ENCODE measurements at places on chromosomes 13 and 19. TPM values are rescaled to one million over a fixed set of nuclear protein-coding genes. Genes with fewer than 3 reads are reported as not detected.

The APC2 gene
- 0.27 TPM for total RNA-seq

The RFPL4AL1 gene
- total RNA-seq, result not detected

The EFNA2 gene
- not detected for total RNA-seq

The SIGLEC12 gene
- total RNA-seq, result 54.2 TPM

The IGFL3 gene
- not detected for total RNA-seq

The ADM5 gene
- total RNA-seq, result 1.4 TPM

The FARP1 gene
- 43.7 TPM for total RNA-seq

The CACNA1A gene
- 1.4 TPM for total RNA-seq

The ZNF440 gene
- total RNA-seq, result 17.9 TPM

The CEACAM8 gene
- total RNA-seq, result 21.8 TPM

The TEX101 gene
- not detected for total RNA-seq

The ZNF587 gene
- 46.5 TPM for total RNA-seq

The FCHO1 gene
- total RNA-seq, result 27.8 TPM

The SRRM5 gene
- total RNA-seq, result 0.59 TPM

The EVI5L gene
- 13.7 TPM for total RNA-seq

The CCDC61 gene
- 16.6 TPM for total RNA-seq

The SYNE4 gene
- 1.3 TPM for total RNA-seq

The CLIP3 gene
- 13.3 TPM for total RNA-seq

GRCh38 chr13:67619995-67620380 lies 389.9 kb upstream of the PCDH9 start:
- H3K4me1 ChIP-seq, result no peaks in the 10 kb centered on the region
- no peaks in the 10 kb centered on the region for H3K27me3 ChIP-seq
- no peak overlapping the region for H3K27ac ChIP-seq
- H3K36me3 ChIP-seq, result no peaks in the 10 kb centered on the region
- H3K4me3 ChIP-seq, result no peak overlapping the region

GRCh38 chr13:76813891-76814290 lies 72.3 kb downstream of the KCTD12 start:
- H3K4me3 ChIP-seq, result no peak overlapping the region
- no peaks in the 10 kb centered on the region for H3K36me3 ChIP-seq
- peaks cover 4% of the 10 kb centered on the region for H3K4me1 ChIP-seq
- no peaks in the 10 kb centered on the region for H3K27me3 ChIP-seq
- no peak for DNase-seq
- H3K27ac ChIP-seq, result no peak overlapping the region

DNA sequence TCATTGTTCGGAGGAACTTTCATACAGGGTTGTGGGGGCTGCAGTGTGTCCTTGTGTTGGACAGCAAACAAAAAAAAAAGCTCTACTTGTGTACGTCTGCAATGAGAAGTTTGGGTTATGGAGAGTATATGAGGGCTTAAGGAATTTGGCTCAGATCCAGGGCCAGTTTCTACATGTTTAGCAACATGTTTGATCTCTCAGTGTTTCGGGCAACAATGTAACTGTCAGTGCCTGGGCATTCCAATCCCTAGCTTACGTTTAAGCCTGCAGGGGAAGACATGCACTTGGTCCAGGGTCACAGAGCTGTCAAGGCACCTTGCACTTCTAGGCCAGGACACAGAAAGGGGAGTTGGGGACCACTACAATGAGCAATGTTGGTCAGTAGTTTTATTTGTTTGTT lies 13.9 kb downstream of the ZNF543 start:
- no peaks in the 10 kb centered on the region for H3K27me3 ChIP-seq
- DNase-seq, result no peak
- H3K4me1 ChIP-seq, result no peaks in the 10 kb centered on the region
- H3K27ac ChIP-seq, result no peak overlapping the region

DNA sequence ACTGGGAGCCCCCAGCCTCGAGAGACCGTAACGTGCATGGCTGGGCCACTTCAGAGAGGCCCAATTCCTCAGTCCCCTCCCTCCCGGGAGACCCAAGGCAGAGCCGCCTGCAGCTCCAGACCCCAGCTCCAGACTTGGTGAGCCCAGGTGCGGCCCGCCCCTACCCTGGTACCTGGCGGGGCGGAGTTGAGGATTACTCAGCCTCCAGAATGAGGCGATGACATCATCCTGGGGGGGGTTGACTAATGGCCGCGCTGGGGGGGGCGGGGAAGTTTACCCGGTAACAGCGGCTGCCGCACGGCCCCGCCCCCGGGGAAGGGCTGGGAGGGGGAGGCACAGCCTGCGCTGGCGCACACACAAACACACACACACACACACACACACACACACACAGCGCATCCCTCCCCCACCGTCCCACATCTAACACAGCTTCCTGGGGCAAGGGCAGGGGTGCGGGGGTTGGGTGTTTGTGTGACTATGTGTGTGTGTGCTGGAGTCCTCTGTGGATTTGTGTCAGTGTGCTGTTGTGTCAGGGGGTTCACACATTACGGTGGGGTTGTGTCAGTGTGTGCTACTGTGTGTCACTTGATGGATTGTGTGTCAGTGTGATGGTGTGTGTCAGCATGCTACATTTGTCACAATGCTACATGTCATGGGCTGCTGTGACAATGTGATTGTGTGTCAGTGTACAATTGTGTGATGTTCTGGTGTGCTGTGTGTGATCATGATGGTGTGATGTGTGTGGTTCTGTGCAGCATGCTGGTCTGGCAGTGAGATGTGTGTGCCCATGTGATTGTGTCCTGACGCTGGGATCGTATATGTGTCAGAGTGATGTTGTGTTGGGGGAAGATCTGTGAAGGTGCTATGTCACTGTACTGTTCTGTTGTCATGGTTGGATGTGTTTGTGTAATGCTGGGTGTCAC lies 10.3 kb upstream of the BBC3 start:
- peaks cover 21% of the 10 kb centered on the region for H3K4me1 ChIP-seq
- no peaks in the 10 kb centered on the region for H3K36me3 ChIP-seq
- no peak overlapping the region for H3K4me3 ChIP-seq
- peak overlapping the region; percentile 15 for H3K27ac ChIP-seq
- peaks cover 48% of the 10 kb centered on the region for H3K27me3 ChIP-seq

- no peaks in the 10 kb centered on the region for H3K4me1 ChIP-seq
- no peak overlapping the region for H3K4me3 ChIP-seq
- H3K36me3 ChIP-seq, result no peaks in the 10 kb centered on the region
- no peaks in the 10 kb centered on the region for H3K27me3 ChIP-seq
- no peak overlapping the region for H3K27ac ChIP-seq
- DNase-seq, result no peak
Measured at GRCh38 chr19:29550896-29551295, 25.1 kb downstream of the VSTM2B start.

- no peaks in the 10 kb centered on the region for H3K36me3 ChIP-seq
- H3K4me3 ChIP-seq, result no peak overlapping the region
- DNase-seq, result no peak
- no peaks in the 10 kb centered on the region for H3K4me1 ChIP-seq
Measured at GRCh38 chr13:42762917-42763316, 18.5 kb upstream of the FAM216B start.

DNA sequence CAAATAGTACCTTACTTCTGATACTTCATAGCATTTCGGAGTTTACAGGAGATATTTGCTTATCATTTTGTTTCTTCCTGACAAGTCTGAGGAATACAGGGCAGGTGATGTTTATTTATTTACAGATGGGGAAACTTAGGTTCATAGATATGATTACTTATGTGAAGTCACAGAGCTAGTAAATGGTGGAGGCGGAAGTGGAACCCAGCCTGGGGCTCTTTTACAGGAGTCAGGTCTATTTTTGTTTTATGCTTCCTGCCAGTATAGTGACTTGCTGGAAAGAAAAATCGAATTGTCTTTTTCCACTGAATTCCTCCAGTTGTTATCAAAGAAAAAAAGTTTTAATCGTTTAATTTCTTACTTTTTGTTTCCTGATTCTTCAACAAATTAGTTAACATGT lies 66.5 kb downstream of the DGKH start:
- no peaks in the 10 kb centered on the region for H3K36me3 ChIP-seq
- H3K27ac ChIP-seq, result no peak overlapping the region
- H3K4me3 ChIP-seq, result no peak overlapping the region
- no peak for DNase-seq
- H3K4me1 ChIP-seq, result peaks cover 5% of the 10 kb centered on the region

- peak overlapping the region; percentile 68 for H3K4me3 ChIP-seq
- H3K27me3 ChIP-seq, result no peaks in the 10 kb centered on the region
- peaks cover 18% of the 10 kb centered on the region for H3K36me3 ChIP-seq
- H3K4me1 ChIP-seq, result no peaks in the 10 kb centered on the region
- H3K27ac ChIP-seq, result peak overlapping the region; percentile 89
- no peak for DNase-seq
Measured at GRCh38 chr19:52335768-52336116, 301 bp upstream of the ZNF610 start.

- H3K4me3 ChIP-seq, result no peak overlapping the region
- no peak overlapping the region for H3K27ac ChIP-seq
- H3K36me3 ChIP-seq, result no peaks in the 10 kb centered on the region
Measured at GRCh38 chr19:16025108-16026101, 50.9 kb upstream of the TPM4 start.

- peaks cover 67% of the 10 kb centered on the region for H3K27me3 ChIP-seq
- H3K4me3 ChIP-seq, result no peak overlapping the region
- no peak overlapping the region for H3K27ac ChIP-seq
- H3K36me3 ChIP-seq, result no peaks in the 10 kb centered on the region
- no peaks in the 10 kb centered on the region for H3K4me1 ChIP-seq
- no peak for DNase-seq
Measured at GRCh38 chr19:50696094-50696483, 23.5 kb downstream of the SHANK1 start.

GRCh38 chr13:27288392-27288791 lies 17.8 kb downstream of the RASL11A start:
- H3K4me3 ChIP-seq, result no peak overlapping the region
- H3K36me3 ChIP-seq, result no peaks in the 10 kb centered on the region
- no peaks in the 10 kb centered on the region for H3K4me1 ChIP-seq
- no peaks in the 10 kb centered on the region for H3K27me3 ChIP-seq
- DNase-seq, result no peak

DNA sequence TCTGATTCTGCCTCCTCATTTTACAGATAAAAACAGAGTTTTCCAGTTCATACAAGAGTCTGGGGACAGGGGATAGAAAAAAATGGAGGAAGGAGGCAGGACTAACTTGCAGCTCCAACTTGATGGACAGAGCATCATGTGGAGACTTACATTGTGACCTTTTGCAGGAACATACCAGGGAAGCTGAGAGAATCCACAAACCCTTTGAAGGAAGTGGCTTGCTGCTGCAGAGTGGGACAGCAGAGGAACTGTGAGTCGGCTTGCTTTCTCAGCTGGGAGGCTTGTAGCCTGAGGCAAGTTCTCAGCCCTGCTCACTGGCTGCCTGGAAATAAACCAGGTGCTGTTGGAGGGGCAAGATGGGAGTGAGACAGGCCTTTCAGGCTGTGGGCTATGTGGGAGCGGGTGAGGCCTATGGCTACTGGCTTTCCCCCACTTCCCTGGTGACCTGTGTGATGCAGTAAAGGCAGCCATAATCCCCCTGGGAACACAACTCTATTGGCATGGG lies 614.4 kb downstream of the KCTD12 start:
- no peak overlapping the region for H3K27ac ChIP-seq
- H3K27me3 ChIP-seq, result no peaks in the 10 kb centered on the region

DNA sequence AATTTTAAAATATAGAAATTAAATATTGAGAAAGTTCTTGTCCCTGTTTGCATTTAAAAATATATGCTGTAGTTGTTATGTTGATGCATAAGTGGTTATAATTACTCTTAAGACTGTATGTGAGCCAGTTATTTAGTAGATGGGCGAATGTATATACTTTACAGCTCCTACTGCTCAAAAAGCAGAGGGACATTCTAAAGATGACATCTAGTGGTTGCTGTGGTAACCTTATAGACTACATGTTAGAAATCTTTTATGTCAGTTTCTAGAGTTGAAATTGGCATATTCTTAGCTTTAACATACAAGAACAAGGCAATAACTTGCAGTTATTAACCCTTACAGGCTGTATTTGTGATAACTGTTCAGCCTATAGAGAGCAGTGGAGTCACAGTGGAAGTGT lies 160.5 kb downstream of the OLFM4 start:
- H3K27me3 ChIP-seq, result no peaks in the 10 kb centered on the region
- no peak overlapping the region for H3K27ac ChIP-seq
- no peaks in the 10 kb centered on the region for H3K4me1 ChIP-seq
- no peak for DNase-seq
- H3K36me3 ChIP-seq, result no peaks in the 10 kb centered on the region

GRCh38 chr13:100108913-100109507 lies 20.1 kb downstream of the PCCA start:
- no peak for DNase-seq
- no peak overlapping the region for H3K4me3 ChIP-seq
- H3K27ac ChIP-seq, result no peak overlapping the region
- no peaks in the 10 kb centered on the region for H3K4me1 ChIP-seq

GRCh38 chr19:4454747-4455718 lies 2.6 kb downstream of the UBXN6 start:
- peaks cover 11% of the 10 kb centered on the region for H3K4me1 ChIP-seq
- H3K4me3 ChIP-seq, result no peak overlapping the region
- H3K27ac ChIP-seq, result peak overlapping the region; percentile 94
- no peaks in the 10 kb centered on the region for H3K27me3 ChIP-seq

- H3K4me1 ChIP-seq, result peaks cover 25% of the 10 kb centered on the region
- H3K27ac ChIP-seq, result peak overlapping the region; percentile 89
- H3K4me3 ChIP-seq, result no peak overlapping the region
- H3K27me3 ChIP-seq, result no peaks in the 10 kb centered on the region
Measured at GRCh38 chr13:77339408-77339807, 12.5 kb upstream of the MYCBP2 start.

GRCh38 chr19:38337360-38337653 lies 1.7 kb downstream of the CATSPERG start:
- H3K4me3 ChIP-seq, result peak overlapping the region; percentile 93
- peaks cover 7% of the 10 kb centered on the region for H3K4me1 ChIP-seq
- no peak overlapping the region for H3K27ac ChIP-seq

GRCh38 chr19:6278740-6279619 lies 795 bp downstream of the MLLT1 start:
- peaks cover 13% of the 10 kb centered on the region for H3K36me3 ChIP-seq
- H3K27ac ChIP-seq, result peak overlapping the region; percentile 76
- no peaks in the 10 kb centered on the region for H3K27me3 ChIP-seq
- peak overlapping the region; percentile 69 for H3K4me3 ChIP-seq

GRCh38 chr13:26721251-26722121 lies 39.1 kb downstream of the GPR12 start:
- DNase-seq, result peak; percentile 86
- H3K36me3 ChIP-seq, result no peaks in the 10 kb centered on the region
- no peaks in the 10 kb centered on the region for H3K4me1 ChIP-seq
- peak overlapping the region; percentile 18 for H3K4me3 ChIP-seq
- H3K27me3 ChIP-seq, result no peaks in the 10 kb centered on the region

GRCh38 chr19:46972311-46972710 lies 47.3 kb upstream of the NPAS1 start:
- DNase-seq, result no peak
- no peak overlapping the region for H3K4me3 ChIP-seq
- H3K27me3 ChIP-seq, result no peaks in the 10 kb centered on the region
- H3K4me1 ChIP-seq, result peaks cover 40% of the 10 kb centered on the region
- no peak overlapping the region for H3K27ac ChIP-seq
- H3K36me3 ChIP-seq, result peaks cover 39% of the 10 kb centered on the region

GRCh38 chr19:44792281-44792680 lies 14.6 kb downstream of the CBLC start:
- H3K4me1 ChIP-seq, result peaks cover 18% of the 10 kb centered on the region
- H3K27ac ChIP-seq, result no peak overlapping the region
- no peaks in the 10 kb centered on the region for H3K27me3 ChIP-seq
- DNase-seq, result no peak

DNA sequence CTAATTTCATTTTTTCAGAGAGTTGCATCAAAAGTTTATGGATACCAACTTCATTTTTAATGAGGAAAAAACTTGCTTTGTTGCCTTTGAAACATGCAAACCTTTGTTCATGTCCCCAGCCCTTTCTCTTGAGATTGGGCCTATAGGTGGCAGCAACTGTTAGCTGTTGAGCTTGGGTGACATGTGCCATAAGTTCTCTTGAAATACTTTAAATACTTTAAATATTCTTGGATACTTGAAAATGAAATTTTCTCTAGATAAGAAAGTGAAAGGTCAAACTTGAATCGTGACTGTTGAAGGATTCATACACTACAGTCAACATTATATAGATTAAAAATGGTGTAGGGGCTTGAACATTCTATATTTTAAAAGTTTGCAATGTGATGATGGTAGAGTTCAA lies 294.9 kb downstream of the NDFIP2 start:
- H3K4me1 ChIP-seq, result peaks cover 7% of the 10 kb centered on the region

Data from spleen (tissue), 13 donors.